ENCODE measurements at places on chromosomes 6 and 20.

DNA sequence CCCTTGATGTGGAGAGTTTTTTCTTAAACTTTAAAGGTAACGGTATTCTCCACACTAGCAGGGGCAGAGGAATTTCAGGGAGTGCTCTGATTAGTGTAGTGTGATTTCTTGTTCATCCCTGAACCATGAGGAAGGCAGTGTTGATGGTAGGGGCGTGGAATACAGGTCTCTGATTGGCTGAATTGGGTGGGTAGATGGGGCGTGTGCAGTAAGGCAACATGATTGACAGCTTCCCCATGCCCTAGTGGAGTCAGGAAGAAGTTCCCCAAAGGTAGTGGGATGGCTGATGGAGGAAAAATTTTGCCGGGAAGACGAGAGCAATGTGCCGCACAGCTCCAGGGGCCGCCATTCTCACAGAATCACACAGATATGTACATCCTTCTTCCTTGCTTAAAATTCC, 97.4 kb upstream of the SALL4 start:
- no peak for DNase-seq

DNA sequence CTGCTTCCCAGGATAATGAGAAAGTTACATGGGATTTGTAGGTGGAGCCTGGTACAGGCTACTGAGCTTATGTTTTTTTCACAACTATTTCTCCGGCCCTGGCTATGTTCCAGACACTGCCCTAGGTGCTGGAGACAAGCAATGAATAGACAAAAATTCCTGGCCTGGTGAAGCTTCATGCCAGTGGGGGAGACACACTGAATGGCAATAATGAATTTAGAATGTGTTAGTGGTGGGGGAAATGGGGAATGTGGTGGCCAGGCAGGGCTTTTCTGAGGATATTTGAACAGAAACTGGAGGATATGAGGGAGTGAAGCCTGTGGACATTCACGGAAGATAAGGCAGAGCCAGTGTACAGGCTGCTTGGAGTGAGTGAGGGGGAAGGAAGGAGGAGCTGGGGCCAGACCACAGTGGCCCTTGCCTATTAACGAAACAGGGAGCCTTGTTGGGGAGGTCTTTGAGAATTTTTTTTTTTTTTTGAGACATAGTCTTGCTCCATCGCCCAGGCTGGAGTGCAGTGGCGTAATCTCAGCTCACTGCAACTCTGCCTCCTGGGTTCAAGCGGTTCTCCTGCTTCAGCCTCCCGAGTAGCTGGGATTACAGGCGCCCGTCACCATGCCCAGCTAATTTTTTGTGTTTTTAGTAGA, 6.6 kb downstream of the FOXS1 start:
- no peak for DNase-seq

DNA sequence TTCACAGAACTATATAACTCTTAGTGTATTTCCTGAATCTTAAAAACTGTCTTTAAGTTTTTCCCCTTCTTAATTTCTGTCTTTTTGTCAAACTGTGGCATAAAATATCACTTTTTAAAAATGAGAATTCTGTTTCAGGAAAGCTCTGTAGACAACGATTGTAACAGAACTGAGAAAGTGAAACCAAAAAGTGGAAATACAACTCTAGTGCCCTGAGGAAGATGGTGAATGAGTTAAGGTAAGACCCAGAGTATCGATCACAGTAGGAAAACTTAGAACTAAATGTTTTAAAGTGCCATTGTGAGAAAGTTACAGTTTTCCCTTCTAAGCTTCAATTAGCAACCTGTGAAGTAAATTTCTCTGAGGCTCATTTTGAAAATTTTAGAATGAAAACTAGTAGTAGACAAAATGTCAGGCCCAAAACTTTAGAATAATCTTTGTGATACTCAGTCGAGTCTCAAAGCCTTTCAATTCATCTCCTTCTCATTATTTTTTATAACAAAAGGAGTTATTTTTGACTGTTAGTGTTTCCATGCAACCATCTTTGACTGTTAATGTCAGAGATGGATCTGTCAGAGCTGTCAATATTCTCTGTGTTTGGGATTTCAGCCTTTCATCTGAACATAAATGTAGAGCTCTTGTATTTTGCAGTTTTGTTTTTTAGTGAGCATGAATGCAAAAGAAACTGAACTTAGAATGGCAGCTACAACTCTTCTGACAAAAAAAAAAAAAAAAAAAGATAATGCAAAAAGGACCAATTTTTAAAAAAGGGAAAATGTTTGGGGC, 19.0 kb upstream of the TRDN start:
- DNase-seq, result no peak

DNA sequence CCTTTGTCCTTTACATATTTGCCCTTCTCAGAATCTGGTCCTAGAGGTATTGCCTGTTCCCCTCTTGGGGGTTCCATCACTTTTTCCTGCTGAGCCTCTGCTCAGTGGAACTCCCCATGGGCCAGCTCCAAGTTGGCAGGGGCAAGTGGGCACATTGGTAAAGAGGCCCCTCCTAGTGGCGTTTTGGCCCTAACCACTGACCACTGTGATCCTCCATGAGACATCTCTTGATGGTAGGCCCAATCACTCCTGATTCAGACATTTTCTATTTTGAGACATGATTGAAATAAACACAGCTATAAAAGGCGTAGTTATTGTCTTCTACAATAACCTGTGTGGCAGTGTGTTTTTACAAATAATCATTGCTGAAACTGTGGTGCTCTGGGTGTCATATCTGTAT, 83.0 kb downstream of the RREB1 start:
- no peak for DNase-seq

DNA sequence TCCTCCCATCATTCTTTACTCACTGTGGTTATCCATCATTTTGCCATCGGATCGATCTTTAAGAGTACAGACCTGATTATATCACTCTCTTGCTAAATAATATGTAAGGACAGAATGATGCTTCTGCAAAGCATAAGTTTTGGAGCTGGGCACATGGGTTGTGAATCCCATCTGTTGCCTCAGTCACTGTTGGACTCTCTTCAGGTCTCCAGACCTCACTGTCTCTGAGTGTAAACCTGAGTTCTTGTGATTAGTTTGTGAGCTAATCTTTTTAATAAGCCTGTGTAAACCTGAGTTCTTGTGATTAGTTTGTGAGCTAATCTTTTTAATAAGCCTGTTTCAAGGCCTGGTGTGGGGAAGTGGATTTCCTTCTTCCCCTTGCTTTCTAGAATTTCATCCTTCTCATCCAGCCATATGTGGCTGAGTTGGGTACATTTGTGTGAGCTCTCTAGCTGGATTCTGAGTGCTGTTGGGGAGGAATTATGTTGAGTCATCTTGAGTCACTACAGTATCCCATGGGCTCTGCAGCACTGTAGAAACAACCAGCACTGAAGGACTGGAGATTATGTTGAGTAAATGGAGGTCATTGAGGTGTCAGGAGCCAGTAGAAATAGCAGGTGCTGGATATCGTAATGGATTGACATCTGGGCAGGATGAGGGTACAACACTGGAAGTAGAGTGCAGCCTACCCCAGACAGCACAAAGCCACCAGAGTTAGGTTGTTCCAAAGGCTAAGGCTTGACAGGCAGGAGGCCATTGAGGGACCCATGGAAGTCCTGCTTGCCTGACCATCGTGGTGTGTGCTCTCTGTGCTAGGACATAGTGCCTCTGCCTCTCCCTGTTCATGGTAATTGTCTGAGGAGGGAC, 52.4 kb downstream of the SCAND1 start:
- no peak for DNase-seq

GRCh38 chr6:135993361-135993760, 141.9 kb downstream of the PDE7B start:
- no peak for DNase-seq

GRCh38 chr6:100344761-100345160, 120.0 kb downstream of the SIM1 start:
- DNase-seq, result no peak

- DNase-seq, result no peak
These were observed 174.6 kb downstream of the UBE3D start for GRCh38 chr6:82891076-82891475.

GRCh38 chr6:17013701-17014100, 88.1 kb upstream of the STMND1 start:
- DNase-seq, result no peak

GRCh38 chr6:120804612-120805011, 529.7 kb downstream of the TBC1D32 start:
- DNase-seq, result no peak

DNA sequence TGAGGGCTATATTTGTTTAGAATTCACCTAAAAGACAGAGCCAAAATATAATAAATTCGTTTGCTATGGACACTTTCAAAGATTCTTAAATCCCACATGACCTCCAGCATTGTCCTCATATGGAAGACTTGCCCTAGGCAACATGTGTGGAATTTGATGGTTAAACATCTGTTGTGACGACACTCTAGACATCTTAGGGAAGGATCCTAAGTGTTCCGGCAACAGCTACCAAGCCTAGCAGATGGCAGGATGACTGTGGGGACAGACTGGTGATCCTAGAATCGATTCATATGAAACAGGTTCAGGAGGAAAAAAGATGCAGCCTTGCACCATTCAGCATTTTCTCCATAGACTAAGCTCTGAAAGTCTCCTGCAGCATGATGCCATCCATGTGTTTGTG, 77.6 kb upstream of the BACH2 start:
- DNase-seq, result no peak

DNA sequence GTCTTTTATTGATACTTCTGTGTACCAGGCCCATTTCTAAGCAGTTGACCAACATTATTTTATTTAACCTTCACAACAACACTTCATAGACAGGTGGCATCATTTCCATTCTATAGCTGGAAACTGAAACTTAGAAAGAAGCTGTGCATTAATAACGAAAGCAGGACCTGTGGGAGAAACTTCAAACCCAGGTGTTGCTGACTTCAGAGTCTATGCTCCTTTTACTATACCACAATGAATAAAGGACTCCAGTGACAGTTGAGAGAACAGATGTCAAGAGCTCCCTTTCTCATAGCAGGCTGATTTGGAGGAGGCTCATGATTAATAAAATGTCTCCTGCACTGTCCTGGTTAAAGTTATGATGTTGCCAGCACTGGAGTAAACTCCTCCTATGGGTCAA, 56.6 kb upstream of the POU3F2 start:
- DNase-seq, result peak; percentile 8

- no peak for DNase-seq
These were observed 230.1 kb upstream of the SUPT3H start for GRCh38 chr6:45607798-45608197.

GRCh38 chr20:37480919-37481318, 40.1 kb upstream of the NNAT start:
- DNase-seq, result no peak

DNA sequence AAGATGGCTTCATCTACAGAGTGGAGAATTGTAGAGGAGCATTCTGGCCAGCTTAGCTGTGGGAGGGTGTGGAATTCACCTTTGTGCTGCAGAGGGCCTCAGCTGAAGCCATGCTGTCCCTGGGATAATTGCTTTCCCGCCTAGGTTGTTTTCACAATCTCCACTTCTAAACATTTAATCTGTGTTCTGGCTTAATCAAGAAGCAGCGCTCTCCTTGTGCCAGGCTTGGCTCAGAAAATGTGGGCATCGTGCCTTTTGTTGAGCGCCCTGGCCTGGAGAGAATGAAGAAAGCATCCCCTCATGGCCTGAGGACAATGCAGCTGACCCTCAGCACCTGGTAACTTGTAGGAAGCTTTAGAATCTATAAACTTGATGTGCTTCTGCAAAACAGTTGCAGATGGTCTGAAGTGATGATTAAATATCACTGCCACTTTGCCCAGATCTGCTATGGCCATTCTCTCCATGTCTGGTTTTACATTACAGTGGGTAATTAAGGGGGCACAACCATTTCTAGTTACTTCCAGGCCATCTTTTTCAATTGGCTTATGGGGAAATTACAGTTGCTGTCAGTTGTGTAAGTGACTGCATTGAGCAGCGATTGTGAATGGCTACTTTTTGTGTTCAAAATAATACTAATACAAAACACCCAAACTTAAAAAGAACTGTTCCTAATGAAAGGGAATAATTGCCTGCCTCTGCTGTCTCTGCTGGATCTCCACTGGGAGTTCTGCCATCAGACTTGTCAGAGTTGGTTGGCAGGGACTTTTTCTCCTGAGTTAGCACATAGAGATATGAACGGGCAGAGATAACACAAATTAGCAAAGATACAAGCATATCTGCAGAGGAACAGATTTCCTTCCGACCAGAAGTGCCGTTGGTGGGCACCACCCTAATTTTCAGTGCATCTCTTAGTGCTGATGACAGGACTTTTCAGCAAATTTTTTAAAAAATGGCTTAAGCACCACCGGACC, 18.4 kb downstream of the CTNNBL1 start:
- DNase-seq, result no peak

DNA sequence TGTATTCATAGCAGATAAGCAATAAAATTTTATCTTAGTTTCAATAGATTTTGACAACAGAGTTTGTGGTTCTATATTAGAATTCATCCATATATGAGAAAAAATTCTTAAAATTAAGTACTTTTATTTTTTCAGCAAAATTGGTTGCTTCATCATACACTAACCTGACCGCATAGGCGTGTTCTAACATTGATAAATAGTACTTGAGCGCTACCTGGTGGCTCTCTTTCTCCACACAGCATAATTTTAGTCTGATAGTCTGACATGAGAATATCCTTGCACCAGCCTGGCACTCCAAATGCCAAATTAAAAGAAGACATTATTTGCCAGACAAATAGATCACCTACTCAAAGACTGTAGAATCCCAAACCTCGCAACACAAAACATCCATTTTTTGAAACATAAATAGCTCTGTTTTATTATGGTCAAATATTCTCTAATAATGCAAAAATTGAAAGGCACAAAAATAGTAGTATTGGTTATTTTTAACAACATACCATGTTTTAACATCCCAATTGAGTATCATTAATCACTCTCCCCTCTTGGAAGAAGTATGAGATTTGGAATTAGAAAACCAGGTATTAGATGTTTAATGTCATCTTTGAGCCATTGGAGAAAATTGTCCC, 33.0 kb upstream of the FILIP1 start:
- DNase-seq, result peak; percentile 11

- no peak for DNase-seq
These were observed 43.8 kb upstream of the HIVEP1 start for GRCh38 chr6:11968241-11968806.

DNA sequence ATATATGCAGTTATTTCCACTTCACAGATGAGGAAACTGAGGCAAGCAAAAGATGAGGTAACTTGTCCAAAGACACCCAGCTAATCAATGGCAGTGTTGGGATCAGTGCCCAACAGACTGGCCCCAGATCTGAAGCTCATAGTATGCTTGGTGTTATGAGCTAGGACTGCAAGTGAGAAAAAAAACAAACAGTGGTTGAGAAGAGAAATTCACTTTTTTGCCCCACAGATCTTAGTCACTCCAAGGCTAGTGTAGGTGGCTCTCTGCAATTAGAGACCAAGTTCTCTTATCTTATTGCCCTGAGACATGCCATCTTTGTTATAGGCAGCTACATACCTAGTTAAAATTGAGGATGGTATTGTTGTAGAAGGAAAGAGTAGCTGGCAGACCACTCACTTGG, 16.3 kb downstream of the PLEKHG1 start:
- DNase-seq, result no peak

- no peak for DNase-seq
These were observed 80.6 kb upstream of the EYA4 start for GRCh38 chr6:133160536-133160935.

GRCh38 chr6:10545482-10545881, 24.3 kb downstream of the GCNT2 start:
- no peak for DNase-seq

- no peak for DNase-seq
These were observed 1.6 kb downstream of the MYLIP start for GRCh38 chr6:16130437-16130891.

All from GM18507 (cell line).